Activated CD8-positive, alpha-beta memory T cell treated with anti-CD3 and anti-CD28 coated beads for 4 hours (primary cell): ENCODE measurements at places on chromosomes 13 and 19.

- no peak for DNase-seq
These were observed 2.7 kb downstream of the EIF3G start for GRCh38 chr19:10116866-10117616.

DNA sequence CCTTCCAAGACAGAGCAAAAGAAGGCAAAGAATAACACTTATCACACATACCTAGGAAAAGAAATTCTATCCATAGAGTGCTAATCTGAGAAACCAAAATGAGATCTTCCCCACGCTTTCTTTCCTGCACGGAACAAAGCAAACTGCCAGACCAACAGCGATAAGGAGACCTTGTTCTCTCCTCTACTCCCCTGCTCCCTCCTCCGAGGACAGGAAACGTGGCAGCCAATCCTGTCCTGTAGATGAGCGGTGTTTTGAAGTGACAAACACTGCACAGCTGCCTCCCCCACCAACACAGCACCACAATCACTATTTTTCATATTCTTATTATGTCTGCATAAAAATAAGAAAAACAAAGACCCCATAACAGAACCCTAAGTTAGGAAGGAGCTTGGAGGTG is 113.9 kb upstream of the IRS2 start:
- DNase-seq: no peak

GRCh38 chr19:55094456-55095259 is 19.0 kb downstream of the EPS8L1 start:
- DNase-seq: no peak

- no peak for DNase-seq
These were observed 16.5 kb downstream of the POU2F2 start for GRCh38 chr19:42115705-42116104.

GRCh38 chr13:78601124-78601873 is 2.1 kb downstream of the POU4F1 start:
- DNase-seq: no peak

GRCh38 chr13:43268632-43269031 is 245.2 kb downstream of the DNAJC15 start:
- no peak for DNase-seq

- DNase-seq: no peak
These were observed 211.5 kb upstream of the KL start for GRCh38 chr13:32804673-32805230.

- no peak for DNase-seq
These were observed 74.0 kb downstream of the RUBCNL start for GRCh38 chr13:46313024-46313423.

GRCh38 chr13:22256111-22256639 is 585.3 kb downstream of the FGF9 start:
- DNase-seq: no peak
